Prostate gland (tissue), 2 donors: ENCODE measurements at places on chromosomes 6 and 20. TPM values are rescaled to one million over a fixed set of nuclear protein-coding genes. Genes with fewer than 3 reads are reported as not detected.

RIMS4 gene
- total RNA-seq = 1.0 TPM

PSORS1C1 gene
- total RNA-seq = 1.2 TPM

NRN1 gene
- 1.1 TPM for total RNA-seq

C4B gene
- total RNA-seq = 137 TPM

SUPT3H gene
- total RNA-seq = 4.6 TPM

NKX2-4 gene
- total RNA-seq = 3.9 TPM

GHRH gene
- total RNA-seq = not detected

SCRT2 gene
- 0.17 TPM for total RNA-seq

CDC25B gene
- total RNA-seq = 8.7 TPM

PLG gene
- total RNA-seq = 0.17 TPM

RBM39 gene
- total RNA-seq = 235 TPM

SLC17A2 gene
- total RNA-seq = not detected

CDC5L gene
- 18.9 TPM for total RNA-seq

ARMC12 gene
- total RNA-seq = 1.7 TPM

PHACTR2 gene
- 41.4 TPM for total RNA-seq

LRRC1 gene
- 25.6 TPM for total RNA-seq

PTPRT gene
- total RNA-seq = 1.5 TPM

CLVS2 gene
- 3.0 TPM for total RNA-seq

TMEM217 gene
- total RNA-seq = 7.3 TPM

PRL gene
- total RNA-seq = not detected

APMAP gene
- total RNA-seq = 93.8 TPM

ZBTB46 gene
- total RNA-seq = 7.9 TPM

NQO2 gene
- total RNA-seq = 34.3 TPM

TGIF2 gene
- 16.7 TPM for total RNA-seq

TMEM170B gene
- total RNA-seq = 2.7 TPM

PRKN gene
- total RNA-seq = 10.7 TPM

RBM38 gene
- 29.9 TPM for total RNA-seq

SUMO4 gene
- total RNA-seq = 2.0 TPM

PLA2G7 gene
- total RNA-seq = 38.2 TPM

RFX6 gene
- not detected for total RNA-seq

FRK gene
- 3.2 TPM for total RNA-seq
